Cortex of kidney (tissue), 1 donor: ENCODE measurements at places on chromosomes 7 and 10.

- DNase-seq = no peak
Measured at GRCh38 chr7:131555552-131556052, 826 bp downstream of the PODXL start.

DNA sequence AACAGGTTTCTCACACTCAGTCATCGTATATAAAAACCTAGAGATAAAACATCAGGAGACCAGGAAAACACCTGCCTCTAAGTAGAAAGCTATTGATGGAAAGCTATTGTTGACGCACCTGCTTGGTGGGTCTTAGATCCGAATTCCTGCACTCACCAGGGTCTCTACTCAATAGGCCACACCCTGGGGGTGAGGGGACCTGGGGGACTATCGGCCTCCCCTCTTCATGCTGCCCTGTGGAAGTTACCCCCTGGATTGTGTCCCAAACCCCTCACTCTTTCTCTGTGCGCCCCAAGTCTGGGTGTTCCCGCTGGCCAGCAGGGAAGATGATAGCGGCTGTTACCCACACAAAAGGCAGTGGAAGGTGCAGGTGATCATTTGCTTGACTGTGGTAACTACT is 313.0 kb downstream of the WDR37 start:
- no peak for DNase-seq

DNA sequence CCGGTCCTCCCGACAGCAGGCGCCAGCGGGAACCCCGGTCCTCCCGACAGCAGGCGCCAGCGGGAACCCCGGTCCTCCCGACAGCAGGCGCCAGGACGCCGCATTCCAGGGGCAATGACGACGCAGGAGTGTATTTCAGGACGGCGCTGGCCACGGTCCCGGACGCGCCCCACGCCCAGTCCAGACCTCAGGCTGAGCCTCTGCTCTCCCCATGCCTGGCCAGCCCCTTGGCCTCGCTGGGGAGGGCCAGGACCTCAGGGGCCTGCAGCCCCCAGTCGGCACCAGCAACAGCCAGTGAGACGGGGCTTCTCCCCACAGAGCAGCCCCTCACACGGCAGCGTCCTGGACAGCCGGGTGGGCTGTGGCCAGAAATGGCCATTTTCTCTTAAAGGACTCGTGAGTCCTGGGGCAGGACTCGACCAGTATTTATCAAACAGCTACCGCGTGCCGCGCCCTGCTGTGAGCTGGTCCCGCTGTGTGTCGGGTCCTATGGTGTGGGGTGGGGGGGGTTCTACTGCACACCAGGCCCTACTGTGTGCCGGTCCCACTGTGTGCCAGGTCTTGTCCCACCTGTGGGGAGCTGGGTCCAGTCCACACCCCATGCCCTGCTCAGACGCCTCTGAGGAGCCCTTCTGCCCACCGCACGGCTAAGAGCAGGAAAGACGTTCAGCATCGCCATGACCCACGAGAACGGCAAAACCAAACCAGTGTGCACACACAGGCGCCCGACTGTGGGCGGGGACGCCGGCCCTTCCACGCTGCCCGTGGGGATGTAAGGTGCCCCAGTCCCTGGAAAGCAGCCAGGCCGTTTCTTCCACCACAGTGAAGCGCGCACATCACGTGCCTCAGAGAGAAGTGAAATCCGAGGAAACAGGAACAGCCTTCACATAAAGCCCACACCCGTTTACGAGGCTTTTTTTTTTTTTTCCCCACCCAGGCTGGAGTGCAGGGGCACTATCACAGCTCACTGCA is 33.3 kb downstream of the GET4 start:
- DNase-seq = no peak

DNA sequence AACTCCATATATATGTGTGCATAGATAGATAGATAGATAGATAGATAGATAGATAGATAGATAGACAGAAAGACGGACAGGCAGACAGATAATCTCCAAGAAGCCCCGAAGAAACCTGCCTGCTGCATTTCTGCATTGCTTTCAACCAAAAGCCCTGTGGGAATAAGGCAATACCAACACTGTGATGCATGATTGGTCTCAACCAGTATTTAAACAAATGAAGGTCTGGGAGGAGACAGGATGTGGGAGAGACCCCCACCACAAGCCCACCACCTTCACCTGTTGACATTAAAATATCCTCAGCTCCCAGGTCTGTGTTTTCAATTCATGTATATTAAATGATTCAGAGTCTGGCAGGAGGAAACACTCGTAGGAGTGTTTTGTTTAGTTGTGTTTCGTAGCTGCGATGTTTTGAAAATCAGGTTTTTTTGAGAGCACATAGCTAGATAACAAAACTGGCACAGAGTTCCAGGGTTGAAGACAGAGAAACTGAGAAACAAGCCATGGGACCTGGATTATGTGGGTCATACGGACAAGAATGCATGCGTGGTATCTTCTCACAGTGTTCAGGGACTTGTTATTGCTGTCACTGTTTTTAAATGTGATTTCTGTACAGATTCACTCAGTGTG is 200.7 kb upstream of the AHR start:
- no peak for DNase-seq

DNA sequence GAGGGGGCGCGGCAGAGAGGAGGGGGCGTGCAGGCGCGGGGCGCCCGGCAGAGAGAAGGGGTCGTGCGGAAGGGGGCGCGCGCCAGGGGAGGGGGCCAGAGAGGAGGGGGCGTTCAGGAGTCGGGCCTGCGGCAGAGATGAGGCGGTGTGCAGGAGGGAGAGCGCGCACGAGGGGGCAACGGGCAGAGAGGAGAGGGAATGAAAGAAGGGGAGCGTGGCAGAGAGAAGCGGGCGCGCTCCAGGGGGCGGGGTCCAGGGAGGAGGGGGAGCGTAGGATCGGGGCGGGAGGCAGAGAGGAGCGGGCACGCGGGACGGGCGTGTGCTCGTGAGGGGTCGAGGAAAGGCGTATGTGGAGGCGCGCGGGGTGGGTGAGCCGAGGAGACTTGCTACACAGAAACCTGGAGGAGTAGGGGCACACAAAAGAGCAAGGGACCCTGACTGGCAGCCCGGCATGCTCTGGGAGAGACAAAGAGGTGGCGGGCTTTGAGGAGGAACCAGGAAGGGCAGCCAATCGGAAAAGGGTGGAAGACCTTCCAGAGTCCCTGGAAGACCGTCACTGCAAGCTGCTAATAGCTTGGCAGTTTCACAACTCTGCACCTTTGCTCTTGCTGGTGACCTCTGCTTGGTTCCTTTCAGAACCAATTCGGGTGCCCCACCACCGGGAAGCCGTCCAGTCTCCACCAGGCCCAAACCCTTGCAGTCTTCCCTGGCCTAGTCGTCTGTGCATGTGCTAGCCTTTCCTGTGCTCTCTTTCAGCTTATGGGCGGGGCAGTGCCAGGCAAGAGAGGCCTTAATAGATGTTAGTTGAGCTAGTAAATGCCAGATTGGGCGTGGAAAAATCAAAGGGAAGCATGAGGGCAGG is 639 bp downstream of the DYDC2 start:
- DNase-seq = no peak

DNA sequence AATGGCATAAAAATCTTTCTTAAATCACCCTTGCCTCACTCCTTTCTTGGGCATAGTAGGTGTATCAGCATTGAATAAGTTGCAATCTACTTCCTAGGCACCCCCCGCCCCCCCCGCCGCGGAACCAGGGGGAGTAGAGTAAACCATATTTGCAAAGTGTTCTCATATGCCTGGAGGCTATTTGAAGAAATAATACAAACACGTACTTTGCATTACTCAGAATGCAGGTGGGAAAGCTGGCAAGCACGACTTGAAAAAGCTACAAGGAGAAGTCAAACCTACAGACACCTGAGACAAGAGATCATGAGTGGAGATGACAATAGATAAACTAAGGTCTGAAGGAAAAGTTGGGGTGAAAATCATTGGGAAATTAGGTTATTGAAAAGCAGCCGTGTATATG is 65.6 kb downstream of the POM121L12 start:
- DNase-seq = no peak
